Stimulated activated CD8-positive, alpha-beta memory T cell treated with anti-CD3 and anti-CD28 coated beads, Interleukin-15, amount 100 ng/mL, for 1 hour (primary cell): ENCODE measurements at places on chromosomes 4 and X.

GRCh38 chrX:50704360-50704759, 109.6 kb downstream of the SHROOM4 start:
- DNase-seq = no peak

- DNase-seq = no peak
These were observed 738.3 kb upstream of the TENM3 start for GRCh38 chr4:181504924-181505323.

DNA sequence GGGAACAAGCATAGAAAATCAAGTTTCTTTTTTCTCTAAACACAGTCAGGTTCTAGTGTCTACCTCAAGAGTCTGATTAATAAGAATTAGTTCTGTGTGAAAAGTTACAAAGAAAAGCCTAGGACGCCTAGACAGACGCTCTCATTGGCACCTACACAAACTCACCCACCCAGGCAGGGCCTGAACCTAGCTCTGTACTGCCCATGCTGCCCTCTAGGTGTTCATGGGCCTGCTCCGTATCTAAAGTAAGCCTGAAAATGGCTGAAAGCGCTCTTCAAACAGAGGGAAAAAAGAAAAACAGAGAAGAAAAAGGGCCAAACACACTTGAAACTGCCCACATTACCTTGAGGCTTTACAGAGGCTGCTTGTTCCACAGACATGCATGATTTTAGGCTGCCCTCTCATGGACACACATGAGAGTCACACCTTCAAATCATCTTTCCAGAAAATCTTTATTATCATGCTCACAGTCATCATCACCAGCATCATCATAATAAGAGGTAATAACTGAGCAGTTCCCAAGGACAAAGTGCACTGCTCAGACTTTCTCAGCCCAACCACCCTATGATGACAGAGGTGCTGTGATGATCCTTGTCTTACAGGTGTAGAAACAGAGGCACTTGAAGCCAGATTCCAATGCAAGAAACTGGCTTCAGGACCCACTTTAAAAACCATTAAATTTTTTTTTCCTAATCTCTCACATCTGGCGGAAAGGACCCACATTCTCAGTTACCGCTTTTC, 49.6 kb downstream of the MAP7D2 start:
- no peak for DNase-seq

GRCh38 chrX:152656890-152657289, 19.2 kb downstream of the GABRQ start:
- DNase-seq = no peak

DNA sequence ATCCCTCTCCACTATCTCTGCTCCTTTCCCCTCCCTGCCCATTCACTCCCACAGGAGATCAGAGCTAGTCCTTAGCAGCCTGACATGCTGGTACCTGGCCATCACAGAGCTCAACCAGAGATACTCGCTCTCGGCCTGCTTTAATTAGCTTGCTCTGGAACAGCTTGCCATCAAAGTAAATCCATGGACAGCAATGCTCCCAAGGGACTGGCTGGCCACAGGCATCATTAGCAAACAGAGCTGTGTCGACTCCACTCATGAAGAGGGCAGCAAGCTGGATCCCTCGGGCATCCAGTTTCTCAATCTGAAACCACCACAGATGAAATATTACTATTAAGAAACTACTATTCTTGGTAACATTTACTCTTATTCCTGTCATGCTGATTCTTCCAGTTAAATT, 43.4 kb upstream of the PHF8 start:
- no peak for DNase-seq

DNA sequence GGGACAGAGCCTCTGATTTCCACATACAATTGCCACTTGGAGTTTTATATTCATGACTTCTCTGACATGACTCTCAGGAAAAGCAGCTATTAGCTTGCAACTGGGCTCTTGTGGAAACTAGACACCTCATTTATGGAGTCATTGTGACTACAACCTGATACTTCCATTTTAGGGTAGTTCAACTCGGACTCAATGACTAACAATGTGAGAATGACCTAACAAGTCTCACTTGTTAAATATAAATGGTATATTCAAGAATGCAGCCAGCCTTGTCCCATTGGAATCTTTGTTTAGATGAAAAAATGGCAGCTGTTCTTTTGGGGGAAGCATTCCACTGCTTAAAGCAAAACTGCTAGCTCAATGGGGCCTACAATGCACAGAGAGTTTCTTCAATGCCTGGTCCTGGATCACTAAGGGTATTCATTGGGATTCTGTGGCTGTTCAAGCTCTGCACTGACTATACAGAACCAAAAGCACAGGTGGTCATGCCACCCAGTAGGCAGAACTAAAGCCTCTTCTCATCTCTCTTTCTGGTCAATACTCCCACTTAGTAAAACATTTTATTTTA, 36.5 kb upstream of the GLRA3 start:
- no peak for DNase-seq

DNA sequence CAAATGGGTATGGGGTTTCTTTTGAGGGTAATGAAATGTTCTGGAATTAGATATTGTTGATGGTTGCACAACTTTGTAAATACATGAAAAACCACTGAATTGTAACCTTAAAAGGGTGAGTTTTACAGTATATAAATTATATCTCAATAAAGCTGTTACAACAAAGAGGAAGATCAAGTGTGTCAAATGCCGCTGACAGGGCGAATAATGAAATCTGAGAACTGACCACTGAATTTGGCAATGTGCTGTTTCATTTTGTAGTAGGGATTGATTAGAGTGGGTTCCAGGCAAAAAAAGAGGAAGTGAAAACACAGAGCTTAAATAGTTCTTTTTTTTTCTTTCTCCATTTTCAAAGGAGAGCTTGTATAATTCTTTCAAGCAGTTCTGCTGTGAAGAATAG, 161.1 kb upstream of the NAP1L5 start:
- DNase-seq = no peak

DNA sequence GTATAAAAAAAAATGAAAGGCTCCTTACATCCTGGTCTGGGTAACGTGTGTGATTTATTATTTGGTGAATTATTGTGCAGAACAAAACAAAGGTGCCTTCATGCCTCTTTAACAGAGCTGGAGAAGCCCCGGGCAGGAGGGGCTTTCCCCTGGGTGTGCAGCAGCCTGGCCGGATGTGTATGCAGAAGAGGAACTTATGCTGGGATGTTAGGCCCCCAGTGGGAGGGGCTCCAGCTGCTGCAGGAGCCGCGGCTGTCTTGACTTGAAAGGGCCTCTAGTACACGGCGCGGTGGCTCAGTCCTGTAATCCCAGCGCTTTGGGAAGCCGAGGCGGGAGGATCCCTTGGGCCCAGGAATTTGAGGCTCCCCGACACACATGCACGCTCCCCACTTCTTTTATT, 16.0 kb downstream of the CCNQ start:
- peak; percentile 14 for DNase-seq

DNA sequence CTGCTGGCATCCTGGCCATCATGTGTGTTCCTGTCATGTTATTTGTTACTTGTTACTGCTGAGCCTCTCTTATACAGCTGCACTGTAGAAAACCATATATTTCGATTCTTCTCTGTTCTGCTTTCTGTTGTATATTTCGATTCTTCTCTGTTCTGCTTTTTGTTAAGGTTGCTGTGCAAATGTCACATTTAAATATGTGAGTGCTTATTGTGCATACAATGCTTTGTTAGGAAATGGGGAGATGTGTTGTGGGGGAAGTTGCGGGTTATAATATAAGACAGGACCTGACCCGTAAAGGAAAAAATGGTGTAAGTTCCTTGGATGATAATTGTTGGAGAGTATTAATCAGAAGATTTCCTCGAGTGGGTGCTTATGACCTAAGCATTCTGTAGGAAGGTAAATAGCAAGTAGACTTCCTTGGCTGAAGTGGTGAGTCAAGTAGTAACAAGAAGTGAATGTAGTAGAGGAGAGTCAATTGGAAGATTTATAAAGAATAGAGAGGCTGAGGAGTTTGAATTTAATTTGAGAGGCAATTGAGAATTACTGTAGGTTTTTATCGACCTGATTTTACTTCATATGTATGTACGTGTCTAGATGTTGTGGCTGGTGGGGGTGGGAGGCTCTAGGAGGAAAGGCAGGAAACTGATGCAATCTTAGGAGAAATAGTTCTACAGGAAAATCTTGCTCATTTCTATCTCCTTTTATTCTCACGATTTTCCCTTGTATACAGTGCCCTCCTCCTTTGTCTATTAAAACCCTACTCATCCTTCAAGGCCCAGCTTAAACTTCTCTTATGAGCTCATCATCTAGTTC, 8.5 kb downstream of the OGT start:
- no peak for DNase-seq

DNA sequence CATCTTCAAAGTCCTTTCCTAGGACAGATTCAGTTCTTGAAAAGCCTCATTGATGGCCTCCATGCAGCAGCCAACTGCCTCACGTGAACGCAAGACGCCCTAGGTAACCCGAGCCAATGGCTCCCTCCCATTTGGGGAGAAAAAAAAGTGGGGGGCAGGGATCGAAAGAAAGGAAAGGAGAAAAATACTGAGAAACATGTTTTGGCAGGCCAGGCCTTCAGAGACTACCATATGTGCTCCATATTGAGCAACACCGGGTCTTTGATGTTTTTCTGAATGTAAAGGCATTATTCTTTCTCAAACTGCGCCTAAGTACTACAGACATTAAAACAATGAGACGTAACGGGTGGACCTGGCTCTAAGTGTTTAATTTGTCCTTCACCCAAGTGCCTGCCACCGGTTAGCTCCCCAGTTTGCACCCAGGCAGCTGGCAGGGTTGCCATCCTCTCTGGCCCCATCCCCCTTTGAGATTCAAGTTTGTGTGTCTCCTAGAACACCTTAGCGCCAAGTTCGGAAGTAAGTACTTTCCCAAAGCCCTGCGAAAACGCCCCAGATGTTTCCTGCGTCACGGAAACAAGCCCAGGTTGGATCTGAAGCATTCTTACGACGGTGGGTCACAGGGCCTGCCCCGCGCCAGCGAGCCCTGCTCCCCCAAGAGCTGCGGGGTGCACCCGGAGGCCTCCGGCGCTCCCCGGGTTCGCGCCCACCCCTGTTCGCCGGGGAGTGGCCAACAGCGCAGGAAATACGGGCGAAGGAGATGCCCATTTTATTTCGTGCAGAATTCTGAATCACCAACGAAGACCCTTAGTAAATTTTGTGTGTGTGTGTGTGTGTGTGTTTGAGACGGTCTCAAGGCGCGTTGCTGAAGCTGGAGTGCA, 30.1 kb downstream of the HAND2 start:
- no peak for DNase-seq

DNA sequence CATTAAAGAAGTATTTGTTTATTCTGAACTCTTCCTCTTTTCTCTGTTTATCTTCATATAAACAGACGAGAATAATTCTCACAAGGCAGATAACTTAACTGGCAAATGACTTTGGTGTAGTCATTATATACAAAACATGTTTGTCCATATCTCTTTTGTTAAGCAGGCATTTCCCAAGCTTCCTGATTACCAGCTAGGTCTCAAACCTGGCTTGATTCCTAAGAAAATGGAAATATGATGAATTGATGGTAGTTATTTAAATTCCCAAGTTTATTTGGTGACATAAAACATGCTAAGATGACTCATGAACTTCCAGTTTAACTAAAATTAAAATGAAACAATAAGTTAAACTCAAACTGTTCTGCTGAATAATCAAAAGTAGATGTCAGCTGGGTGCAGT, 96.8 kb downstream of the ARSJ start:
- no peak for DNase-seq

DNA sequence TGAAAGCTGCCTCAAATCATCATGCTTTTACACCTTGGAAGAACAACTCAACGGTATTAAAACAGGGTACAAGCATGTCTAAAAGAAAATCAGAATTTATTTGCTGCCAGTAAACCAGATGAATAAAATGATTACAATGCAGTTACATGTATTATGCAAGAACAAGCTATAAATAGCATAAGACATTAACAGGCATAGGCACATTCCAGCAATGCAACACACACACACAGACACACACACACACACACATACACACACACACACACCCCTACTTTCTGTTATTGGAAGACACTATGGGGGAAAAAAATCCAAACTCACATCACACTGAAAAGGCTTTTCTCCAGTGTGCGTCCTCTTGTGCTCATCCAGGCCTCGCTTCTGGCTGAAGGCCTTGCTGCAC, 212.5 kb downstream of the PRDM5 start:
- no peak for DNase-seq

- no peak for DNase-seq
These were observed 92.6 kb downstream of the ASB9 start for GRCh38 chrX:15177316-15177715.

DNA sequence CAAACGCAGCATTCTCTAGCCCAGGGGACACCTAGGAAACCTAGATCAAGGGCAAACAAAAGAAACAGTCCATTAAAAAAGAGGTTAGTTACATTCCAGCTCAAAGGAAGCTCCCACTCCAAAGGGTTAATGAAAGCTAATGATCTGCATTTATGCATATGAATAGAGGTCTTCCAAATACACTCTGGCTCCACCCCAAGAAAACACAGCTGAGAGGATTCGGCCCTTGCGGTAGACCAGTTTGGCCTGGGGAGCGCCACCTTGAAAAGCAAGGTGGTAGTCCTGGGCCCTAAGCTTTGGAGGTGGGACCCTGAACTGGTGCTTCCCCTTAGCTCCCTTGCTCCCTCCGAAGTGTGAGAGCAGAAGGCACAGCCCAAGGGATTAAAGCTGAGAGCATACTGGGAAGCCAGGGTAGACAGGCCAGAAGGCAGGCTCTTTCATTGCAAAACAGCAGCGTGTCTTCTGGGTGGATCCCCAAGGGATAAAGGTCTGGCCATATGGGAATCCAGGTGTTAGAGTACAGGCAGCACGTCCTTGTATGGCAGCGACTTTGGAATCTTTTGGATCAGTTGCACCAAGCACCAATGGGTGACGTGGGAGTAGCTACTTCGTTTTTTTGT, 3.7 kb downstream of the GABRQ start:
- DNase-seq = no peak

- DNase-seq = no peak
These were observed 24.5 kb downstream of the WDR17 start for GRCh38 chr4:176090115-176090514.

GRCh38 chr4:23993373-23993772, 103.5 kb upstream of the PPARGC1A start:
- DNase-seq = no peak

- DNase-seq = no peak
These were observed 82.8 kb upstream of the SLC4A4 start for GRCh38 chr4:71255976-71256375.

DNA sequence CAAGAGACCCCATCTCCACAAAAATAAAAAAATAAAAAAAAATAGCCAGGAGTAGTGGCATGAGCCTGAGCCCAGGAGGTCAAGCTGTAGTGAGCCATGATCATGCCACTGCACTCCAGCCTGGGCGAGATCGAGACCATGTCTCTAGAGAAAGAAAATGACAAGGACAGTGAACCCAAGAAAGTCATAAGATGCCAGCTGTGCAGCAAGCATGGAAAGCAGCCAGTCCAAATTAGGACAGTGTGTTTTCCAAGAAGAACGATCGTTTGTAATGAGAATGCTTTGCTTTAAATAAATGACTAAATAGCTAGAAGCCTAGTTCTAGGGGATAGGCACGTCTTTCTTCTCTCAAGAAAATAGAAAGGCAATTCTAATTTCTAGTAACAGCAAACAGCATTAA, 58.4 kb upstream of the MSANTD1 start:
- no peak for DNase-seq

- DNase-seq = no peak
These were observed 15.1 kb downstream of the TRAPPC2 start for GRCh38 chrX:13719192-13719856.

GRCh38 chr4:188439641-188440311, 300.5 kb downstream of the TRIML1 start:
- no peak for DNase-seq
